ENCODE measurements at places on chromosomes 2 and 18.
A peak's percentile ranks its signal among the peaks of the same experiment; 100 is the strongest.

- DNase-seq = no peak
Measured at GRCh38 chr2:227006189-227006897, 157.7 kb downstream of the COL4A4 start.

DNA sequence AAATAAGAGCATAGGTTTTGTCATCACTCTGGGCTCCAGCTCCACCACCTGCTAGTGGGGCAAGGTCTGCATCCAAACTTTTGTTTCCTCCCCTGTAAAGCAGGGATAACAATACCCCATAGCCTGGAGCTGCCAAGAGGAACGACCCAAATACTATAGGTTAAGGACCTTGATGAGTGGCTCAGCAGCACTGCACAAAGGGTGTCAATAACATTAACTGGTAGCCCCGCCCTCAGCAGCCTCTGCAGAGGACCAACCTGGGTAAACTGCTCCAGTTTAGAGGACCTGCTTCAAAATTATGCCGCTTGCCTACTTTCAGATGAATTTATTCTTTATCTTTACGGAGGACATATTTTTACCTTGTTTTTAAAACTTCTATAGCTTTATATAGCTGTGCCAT is 65.8 kb upstream of the RIOK3 start:
- no peak for DNase-seq

GRCh38 chr2:102335871-102336366 is 19.7 kb upstream of the IL18R1 start:
- no peak for DNase-seq

- peak; percentile 32 for DNase-seq
Measured at GRCh38 chr18:24734058-24734457, 273.6 kb downstream of the HRH4 start.

- DNase-seq = no peak
Measured at GRCh38 chr18:75212751-75213090, 2.1 kb downstream of the TSHZ1 start.

DNA sequence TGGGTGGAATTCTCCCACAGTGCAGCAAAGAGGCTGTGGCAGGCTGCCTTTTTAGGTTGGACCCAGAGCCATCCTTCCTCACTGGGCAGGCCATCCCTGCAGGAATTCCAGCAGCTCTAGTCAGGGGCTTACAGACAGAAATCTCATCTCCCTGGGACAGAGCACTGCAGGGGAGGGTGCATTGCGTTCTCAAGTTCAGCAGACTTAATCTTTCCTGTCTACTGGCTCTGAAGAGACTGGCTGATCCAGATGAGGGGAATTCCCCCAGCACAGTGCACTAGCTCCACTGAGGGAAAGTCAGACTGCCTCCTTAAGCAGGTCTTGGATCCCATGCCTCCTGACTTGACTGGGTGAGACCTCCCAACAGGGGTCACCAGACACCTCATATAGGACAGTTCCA is 899.7 kb upstream of the VRK2 start:
- no peak for DNase-seq

- DNase-seq = no peak
Measured at GRCh38 chr2:30664761-30665358, 142.4 kb downstream of the CAPN13 start.

DNA sequence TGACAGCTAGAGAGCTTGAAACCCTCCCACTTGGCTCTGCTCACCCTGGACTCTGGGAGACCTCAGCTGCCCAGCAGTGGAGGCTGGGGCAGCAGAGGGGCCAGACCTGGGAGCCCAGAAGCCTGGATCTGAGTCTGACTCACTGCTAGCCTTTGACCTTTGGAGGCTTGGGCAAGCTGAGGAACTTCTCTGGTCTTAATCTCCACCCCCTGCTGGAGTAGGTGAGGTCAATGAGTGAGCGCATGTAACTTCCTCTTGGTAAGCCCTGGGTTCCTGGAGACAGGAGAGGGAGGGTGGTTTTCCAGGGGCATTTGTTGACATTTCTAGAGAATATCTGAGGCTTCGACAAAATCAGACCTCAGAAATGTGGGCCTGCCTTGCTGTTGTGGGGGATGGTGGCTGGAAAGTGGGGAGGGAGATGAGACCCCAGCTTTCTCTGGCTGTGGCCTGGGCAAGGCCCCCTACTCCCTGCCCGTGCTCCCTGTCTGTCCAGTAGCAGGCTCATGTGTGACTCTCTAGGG is 73.0 kb upstream of the YWHAQ start:
- DNase-seq = no peak

DNA sequence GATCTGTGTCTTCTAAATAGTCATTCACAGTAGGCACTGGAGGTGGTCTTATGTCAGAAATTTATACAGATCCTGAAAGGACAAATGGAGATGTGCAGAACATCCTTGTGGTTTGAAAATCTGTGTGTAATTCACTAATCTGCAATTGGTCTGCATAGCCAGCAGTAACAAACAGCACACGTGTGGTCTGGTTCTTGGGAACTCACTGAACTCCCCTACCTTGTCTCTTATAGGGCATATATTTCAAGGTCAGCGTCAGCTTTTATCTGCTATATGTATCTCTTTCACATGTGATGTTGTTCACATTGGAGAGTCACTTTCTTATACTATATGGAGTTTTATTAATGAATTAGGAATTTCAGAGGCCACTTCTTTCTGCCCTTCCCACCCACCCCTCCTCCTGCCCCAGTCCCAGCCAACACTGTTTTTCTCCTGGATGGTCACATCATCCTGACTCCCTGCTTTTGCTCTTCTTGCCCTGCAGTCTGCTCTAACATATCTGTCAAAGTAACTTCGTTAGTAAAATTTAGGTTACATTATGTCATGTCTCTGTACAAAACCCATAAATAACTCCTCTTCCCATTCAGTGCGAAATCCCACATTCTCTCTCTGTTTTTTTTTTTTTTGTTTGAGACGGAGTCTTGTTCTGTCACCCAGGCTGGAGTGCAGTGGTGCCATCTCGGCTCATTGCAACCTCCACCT is 35.4 kb upstream of the CABYR start:
- no peak for DNase-seq

DNA sequence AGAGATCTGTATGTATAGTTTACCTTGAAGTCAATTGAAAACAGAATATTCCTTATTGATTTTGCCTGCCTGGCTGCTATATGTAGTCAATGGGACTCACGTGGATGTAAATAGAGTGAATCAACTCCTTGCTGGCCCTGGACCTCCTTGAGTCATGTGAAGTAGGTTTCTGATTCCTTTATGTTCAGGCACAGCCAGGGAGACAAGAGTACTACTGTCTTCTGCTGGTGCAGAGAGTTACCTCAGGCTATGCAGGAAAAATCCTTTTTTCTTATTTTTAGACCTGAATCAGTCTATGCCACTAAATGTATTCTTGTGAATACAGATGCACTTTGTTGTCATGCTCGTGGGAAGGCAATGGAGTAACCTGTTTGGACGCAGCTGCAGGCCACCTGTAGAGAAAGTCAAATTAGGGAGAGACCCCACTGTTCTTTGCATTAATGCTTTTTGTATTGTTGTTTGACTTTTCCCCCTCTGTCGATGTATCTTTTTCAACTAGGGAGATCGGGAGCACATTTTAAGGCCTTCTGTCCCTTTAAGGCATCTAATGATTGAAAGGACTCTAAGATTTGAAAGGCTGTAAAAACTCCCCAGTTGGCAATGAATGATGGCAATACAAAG is 473.9 kb downstream of the ARHGAP15 start:
- no peak for DNase-seq

GRCh38 chr2:40653829-40654228 is 201.9 kb upstream of the SLC8A1 start:
- no peak for DNase-seq

GRCh38 chr2:47003641-47004427 is 88.2 kb upstream of the MCFD2 start:
- no peak for DNase-seq

DNA sequence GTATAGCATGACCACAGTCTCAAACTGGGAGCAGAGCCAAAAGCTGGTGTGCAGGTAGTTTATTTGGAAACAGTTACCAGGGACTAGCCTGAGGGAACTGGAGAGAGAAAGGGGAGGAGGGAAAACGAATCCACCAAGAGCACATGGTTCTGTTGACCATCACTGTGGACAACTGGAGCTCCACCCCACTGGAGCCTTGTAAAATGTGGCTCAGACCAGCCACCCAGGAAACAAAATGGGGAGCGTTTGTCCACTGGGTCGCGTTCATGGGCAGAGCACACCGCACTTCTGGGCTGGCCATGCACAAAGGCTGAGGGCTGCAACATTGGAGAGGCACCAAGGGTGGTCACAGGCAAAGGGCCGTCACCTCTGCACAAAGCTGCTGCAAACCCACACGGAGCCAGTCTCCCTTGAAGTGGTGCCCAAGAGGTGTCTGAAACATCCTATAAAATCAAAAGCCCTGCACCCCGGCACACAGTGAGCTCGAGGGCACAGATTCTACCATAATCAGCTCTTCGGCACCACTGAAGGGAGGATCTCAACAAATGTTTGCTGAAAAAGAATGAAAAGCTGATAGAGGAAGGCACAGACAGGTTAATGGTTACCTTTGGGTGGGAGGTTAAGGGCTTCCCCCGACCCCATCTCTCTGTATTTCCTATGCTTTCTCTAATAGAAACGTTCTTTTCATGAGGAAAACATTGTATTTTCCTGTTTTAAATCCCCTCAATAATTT is 192.9 kb downstream of the INHBB start:
- DNase-seq = no peak

DNA sequence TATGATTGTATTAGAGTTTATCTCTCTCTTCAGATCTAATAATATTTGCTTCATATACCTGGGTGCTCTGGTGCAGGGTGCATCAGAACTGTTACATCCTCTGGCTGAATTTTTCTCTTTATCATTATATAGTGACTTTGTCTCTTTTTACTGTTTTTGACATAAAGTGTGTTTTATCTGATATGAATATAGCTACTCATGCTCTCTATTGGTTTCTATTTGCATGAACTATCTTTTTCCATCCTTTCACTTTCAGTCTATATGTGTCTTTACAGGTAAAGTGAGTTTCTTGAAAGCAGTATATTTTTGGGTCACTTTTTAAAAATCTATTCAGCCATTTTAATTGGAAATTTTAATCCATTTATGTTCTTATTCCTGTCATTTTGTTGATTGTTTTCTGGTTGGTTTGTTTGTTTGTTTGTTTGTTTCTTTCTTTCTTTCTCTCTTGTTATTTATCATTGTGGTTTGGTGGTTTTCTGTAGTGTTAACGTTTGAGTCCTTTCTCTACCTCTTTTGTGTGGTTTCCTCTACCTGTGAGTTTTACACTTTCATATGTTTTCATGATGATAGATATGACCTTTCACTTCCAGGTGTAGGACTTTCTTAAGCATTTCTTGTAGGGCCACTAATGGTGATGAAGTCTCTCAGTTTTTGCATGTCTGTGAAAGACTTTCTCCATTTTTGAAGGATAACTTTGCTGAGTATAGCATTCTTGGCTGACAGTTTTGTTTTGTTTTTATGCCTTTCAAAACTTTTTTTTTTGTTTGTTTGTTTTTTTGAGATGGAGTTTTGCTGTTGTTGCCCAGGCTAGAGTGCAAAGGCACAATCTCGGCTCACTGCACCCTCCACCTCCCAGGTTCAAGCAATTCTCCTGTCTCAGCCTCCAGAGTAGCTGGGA is 54.9 kb downstream of the CCNT2 start:
- DNase-seq = no peak

DNA sequence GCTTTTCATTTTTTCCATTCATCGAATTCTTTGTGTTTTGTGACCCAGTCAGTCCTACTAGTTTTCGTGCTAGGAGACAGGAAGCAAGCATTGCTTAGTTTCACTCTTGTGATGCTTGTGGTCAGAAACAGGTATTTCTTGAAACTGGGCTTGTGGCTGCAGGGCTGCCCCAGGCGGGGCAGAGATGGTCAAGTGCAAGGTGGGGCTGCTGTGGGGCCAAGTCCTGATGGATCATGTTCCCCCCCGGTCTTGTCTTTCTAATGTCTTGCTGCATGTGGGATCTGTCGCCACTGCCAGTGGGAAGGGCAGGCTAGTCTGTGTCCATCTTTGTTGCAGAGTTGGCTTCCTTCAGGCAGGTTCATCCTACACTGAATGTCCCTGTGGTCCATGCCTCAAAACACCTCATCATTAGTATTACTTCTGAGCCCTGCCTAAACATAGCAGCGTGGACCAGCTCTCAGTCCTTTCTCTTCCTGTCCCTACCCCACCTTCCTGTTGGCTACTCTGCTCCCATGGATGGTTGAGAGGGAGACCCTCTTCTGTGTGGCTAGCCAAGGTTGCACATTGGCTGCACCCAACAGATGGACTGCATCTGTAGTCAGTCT is 38.7 kb downstream of the INPP4A start:
- no peak for DNase-seq

GRCh38 chr18:59388817-59389216 is 29.8 kb upstream of the LMAN1 start:
- no peak for DNase-seq

- DNase-seq = no peak
Measured at GRCh38 chr2:240303896-240304745, 131.3 kb upstream of the GPC1 start.

- DNase-seq = no peak
Measured at GRCh38 chr18:11872479-11873136, 21.4 kb downstream of the CHMP1B start.

- DNase-seq = no peak
Measured at GRCh38 chr2:41199334-41199733, 747.4 kb upstream of the SLC8A1 start.

GRCh38 chr2:72673279-72673678 is 152.6 kb downstream of the EXOC6B start:
- DNase-seq = no peak

DNA sequence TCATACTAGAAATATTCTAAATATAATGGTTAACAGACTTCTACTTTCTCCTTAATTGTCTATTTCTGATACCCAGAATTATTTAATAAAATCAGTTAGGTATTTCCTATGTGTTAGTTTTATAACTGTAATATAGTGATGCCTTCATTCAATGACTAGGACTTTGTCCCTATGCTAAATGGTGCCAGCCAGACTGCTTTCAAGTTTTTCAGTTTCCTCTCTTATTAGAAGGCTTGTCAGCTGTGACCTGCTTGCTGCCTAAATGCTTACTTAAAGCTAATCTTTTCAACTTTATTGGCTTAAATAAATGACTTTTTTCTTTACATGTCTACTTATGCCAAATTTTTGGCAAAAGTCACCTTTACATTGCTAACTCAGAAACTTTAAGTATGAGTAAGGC is 30.7 kb downstream of the BAZ2B start:
- DNase-seq = no peak

- no peak for DNase-seq
Measured at GRCh38 chr2:218927422-218927821, 32.0 kb upstream of the CDK5R2 start.

- DNase-seq = no peak
Measured at GRCh38 chr2:35973132-35973736, 382.3 kb upstream of the CRIM1 start.

- no peak for DNase-seq
Measured at GRCh38 chr2:152638056-152638455, 79.2 kb downstream of the PRPF40A start.

DNA sequence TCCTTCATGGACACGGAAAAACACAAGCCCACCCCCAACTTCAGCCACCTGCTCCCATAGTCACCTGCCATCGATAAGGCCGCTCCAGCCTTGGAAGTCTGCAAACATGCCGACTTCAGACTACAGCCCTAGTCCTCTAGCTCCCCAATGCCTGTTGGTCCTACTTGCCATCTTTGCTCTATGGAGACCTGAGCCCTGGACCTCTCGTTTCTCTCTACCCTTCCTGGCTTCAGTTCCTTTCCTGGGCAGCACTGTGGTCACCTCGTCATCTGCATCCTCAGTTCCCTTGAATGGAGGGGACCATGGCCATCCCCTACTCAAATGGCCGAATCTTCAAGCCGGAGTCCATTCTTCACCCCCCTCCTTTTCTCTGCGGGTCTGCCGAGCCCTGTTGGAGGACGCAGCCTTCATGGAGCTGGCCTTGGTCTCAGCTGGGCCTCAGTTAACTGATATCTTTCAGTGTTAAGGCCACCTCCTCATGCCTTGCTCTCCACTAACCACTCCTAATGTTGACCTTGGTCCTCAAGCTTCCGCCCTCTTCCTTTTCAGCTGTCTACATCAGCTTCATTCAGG is 47.7 kb upstream of the GBX2 start:
- no peak for DNase-seq
